ENCODE measurements at places on chromosomes 3 and 15.

GRCh38 chr3:188491276-188491687 lies 337.3 kb downstream of the LPP start:
- no peak for DNase-seq

- no peak for DNase-seq
Measured at GRCh38 chr15:49023354-49023753, 22.9 kb downstream of the SECISBP2L start.

DNA sequence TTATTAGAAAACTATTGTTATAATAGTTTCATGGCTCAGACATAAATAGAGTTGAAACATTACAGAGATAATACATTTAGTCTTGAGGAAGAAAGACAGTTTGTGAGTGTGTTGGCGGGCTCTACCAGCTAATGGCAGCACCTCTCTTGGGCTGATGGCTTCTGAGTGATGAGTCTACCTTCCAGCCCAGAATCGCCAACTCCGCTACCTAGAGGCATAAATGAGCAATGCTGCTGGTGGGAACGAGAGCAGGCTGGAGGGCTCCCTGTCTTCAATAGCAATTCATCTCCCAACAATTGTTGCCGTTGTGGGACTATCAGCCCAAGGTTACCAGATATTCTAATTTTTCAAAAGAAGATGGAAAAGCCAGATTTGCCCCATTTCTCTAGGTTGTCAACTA lies 388.7 kb downstream of the FOXP1 start:
- DNase-seq: no peak

GRCh38 chr3:159380891-159381290 lies 579.0 kb downstream of the MFSD1 start:
- DNase-seq: no peak

GRCh38 chr15:73989001-73989798 lies 2.9 kb downstream of the STOML1 start:
- DNase-seq: no peak

GRCh38 chr3:191198480-191198879 lies 561 bp upstream of the OSTN start:
- DNase-seq: no peak

DNA sequence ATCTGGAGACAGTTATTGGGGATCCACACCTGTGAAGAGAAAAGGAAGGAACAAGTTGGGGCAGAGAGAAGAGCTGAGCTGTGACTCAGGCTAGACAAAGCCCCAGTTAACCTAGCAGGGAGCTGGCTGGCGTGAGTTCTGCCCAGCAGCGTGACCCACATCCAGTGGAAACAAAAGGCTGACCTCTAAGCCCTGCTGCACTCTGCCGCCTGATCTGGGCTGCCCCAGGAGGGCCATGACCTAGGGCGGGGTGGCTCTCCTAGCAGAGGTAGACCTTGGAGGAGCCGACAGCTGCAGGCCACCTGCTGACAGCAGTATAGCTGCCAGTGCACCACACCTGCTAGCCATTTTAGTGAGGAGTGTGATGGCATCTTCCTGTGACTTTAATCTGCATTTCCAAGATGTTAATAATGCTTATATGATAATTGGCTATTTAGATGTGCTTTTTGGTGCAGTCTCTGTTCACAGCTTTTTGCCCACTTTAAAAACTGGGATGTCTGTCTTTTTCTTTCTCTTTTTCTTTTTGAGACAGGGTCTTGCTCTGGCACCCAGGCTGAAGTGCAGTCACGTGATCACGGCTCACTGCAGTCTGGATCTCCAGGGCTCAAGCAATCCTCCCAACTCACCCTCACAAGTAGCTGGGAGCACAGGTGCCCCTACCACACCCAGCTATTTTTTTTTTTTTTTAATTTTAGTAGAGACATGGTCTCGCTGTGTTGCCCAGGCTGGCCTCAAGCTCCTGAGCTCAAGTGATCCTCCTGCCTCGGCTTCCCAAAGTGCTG lies 78.1 kb downstream of the LSM3 start:
- DNase-seq: no peak

DNA sequence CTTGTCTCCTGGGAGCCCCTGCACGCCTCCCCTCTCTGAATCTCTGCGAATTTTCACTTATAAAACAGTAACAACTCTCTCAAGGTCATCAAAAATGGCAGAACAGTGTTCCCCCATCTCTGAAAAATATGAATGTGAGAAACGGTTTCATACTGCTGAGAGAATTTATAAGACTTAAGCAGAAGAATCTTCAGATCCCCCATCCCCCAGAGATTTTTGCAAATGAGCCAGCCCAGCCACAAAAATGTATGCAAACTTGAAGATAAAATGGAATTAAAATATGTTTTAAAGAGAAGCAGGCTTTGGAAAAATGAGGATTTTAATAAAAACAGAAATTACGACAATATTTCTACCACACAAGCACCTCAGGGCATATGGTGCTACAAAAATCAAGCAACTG lies 173.0 kb downstream of the STT3B start:
- DNase-seq: no peak

- no peak for DNase-seq
Measured at GRCh38 chr15:33021806-33022389, 172.6 kb downstream of the FMN1 start.

GRCh38 chr3:32399030-32399620 lies 7.5 kb downstream of the CMTM7 start:
- DNase-seq: no peak

GRCh38 chr3:25781145-25781757 lies 2.0 kb downstream of the NGLY1 start:
- no peak for DNase-seq

GRCh38 chr3:107987036-107987939 lies 103.5 kb downstream of the CD47 start:
- DNase-seq: no peak

DNA sequence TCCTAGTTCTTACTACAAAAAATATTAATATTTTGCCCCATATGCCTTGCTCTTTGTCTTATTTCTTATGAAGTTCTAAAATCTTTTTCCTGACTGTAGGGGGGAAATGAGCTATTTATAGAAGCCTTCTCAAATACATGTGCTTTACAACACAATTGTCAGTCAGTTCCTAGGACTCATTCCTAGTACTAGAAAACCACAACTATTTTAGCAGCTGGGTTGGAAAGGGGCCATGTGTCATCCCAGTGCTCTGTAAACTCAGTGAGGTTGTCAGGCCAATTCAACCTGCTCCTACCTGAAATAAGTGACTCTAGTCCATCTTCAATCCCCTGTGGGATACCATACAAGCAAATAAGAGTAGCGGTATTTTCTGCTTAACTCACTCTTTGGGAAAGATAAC lies 153.8 kb downstream of the ULK4 start:
- DNase-seq: no peak

GRCh38 chr15:90036806-90037510 lies 35.8 kb downstream of the ZNF710 start:
- DNase-seq: no peak

- no peak for DNase-seq
Measured at GRCh38 chr15:40095371-40096093, 13.1 kb downstream of the BMF start.

- DNase-seq: no peak
Measured at GRCh38 chr15:89132611-89133507, 44.6 kb downstream of the ABHD2 start.

- no peak for DNase-seq
Measured at GRCh38 chr15:58401276-58401675, 30.5 kb upstream of the LIPC start.

DNA sequence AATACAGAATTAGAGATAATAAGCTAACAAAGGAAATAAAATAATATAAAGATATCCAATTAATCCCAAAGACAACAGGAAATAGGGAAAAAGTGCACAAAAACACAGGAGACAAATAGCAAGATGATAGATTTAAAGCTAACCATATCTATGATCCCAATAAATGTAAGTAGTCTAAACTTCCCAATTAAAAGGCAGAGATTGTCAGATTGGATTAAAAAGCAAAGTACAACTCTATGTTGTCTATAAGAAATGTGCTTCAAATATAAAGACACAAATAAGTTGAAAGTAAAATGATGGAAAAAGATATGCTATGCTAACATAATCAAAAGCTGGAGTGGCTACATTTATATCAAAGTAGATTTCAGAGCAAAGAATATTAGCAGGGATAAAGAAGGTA lies 133.1 kb upstream of the ATP2B2 start:
- no peak for DNase-seq

- DNase-seq: no peak
Measured at GRCh38 chr3:183699238-183699947, 1.8 kb downstream of the YEATS2 start.

DNA sequence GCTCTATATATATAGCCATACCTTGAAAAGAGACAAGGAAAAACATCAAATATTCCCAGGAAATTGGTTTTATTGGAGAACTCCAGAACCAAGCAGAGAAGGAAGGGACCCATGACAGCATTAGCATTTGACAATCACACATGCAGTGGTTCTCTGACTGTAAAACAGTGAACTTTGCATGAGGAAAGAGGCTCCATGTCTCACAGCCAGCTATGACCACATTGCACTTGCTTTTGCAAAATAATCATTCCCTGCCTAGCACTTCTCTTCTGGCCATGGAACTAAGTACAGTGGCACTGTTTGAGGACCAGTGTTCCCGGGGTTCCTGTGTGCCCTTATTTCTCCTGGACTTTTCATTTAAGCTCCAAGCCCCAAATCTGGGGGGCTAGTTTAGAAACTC lies 85.5 kb downstream of the TGFBR2 start:
- DNase-seq: no peak

DNA sequence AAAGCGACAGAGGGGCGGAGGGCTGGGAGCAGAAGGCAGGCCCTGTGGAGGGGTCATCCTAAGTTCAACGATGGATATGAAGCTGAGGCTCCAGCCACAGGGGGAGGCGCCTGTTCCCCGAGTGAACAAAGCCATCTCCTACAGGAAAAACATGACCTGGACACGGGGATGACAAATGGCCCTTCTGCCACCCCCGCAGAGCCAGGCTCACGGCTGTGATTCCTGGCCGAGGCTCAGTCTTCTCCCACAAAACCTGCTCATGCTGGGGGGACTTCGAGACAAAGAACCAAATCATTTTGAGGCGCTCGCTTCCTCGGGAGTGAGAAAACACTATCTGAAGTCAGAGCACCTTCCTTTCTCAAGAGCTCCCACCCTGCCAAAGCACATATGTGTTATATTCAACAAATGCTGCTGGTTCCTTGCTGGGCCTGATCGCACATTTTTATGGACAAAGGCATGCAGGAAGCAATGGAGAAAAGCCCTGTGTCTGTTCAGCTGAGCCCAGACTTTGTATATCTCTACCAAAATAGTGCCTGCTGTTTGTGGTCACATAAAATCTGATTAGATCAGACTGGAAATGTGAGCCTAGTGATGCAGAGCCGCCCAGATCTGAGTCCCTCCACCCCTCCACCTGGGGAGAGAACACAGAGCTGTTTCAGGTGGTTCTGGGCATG lies 5.6 kb downstream of the RBP1 start:
- no peak for DNase-seq

- DNase-seq: no peak
Measured at GRCh38 chr15:100895721-100896120, 16.1 kb downstream of the ALDH1A3 start.

DNA sequence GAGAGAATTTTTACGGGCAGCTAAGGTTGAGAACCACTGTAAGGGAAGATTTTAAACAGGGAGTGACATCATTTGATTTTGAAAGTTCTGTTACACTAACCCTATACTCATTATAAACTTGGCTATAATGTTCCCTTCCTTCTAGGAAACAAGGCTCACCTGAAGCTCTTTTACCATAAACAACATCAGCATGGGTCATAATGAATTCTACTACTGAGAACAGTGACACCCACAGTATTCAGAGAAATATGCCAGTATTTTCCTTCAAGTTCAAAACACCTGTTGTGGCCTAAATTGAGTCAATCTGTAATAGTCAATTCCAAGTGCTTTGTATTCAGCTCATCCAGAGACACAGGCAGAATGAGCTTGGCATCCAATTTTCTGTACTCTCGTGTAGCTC lies 175.3 kb upstream of the STT3B start:
- no peak for DNase-seq

GRCh38 chr3:40731445-40731844 lies 206.7 kb downstream of the ZNF621 start:
- no peak for DNase-seq

GRCh38 chr3:81255463-81255862 lies 506.0 kb downstream of the GBE1 start:
- DNase-seq: no peak

- no peak for DNase-seq
Measured at GRCh38 chr15:39584266-39584659, 3.4 kb downstream of the THBS1 start.

DNA sequence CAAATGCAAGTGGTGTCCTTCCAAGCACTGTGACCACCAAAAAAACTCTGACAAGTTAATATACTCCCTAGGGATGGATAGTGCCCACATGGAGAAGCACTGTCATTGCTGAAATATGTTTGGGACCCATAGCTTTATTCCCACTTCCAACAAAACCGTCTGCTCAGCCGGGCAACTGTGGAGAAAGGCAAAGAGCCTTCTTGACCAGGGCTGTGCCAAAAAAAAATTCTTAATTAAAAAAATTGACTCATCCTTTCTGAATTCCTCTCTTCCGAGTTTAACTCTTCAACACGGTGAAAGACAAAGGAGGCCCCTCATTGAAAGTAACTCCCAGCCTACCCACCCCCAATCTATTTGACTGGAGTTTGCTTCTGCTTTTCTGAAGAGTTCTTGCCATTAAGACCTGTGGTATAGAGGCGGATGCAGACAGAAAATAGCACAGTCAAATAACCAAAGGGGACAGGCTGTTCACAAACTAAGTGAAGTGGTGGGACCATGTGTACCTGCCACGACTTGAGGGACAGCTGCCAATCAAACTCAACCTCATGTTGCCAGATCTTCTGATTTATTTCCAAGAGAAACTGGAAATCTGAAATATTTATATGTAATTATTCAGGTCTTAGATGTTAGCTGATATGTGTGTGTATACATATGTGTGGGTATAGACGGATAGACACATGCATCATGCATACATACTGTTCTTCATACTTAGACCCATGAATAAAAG lies 135.4 kb upstream of the PFN2 start:
- no peak for DNase-seq

- no peak for DNase-seq
Measured at GRCh38 chr3:76245073-76245472, 459.7 kb upstream of the ZNF717 start.

DNA sequence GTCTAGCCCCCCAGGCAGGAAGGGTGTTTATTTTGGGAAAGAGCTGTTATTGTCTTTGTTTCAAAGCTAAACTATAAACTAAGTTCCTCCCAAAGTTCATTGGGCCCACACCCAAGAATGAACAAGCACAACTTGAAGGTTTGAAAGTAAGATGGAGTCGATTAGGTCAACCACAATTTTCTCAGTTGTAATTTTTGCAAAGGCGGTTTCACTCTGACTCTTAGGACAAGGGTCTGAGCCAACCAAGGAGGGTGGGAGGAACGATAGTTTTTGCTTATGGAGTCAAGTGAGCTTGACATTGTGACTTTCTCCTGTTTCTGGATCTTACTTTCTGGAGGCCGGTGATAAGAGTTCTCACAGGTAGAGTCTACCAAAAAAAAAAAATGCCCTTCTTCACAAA lies 5.8 kb upstream of the ZNF770 start:
- DNase-seq: no peak

DNA sequence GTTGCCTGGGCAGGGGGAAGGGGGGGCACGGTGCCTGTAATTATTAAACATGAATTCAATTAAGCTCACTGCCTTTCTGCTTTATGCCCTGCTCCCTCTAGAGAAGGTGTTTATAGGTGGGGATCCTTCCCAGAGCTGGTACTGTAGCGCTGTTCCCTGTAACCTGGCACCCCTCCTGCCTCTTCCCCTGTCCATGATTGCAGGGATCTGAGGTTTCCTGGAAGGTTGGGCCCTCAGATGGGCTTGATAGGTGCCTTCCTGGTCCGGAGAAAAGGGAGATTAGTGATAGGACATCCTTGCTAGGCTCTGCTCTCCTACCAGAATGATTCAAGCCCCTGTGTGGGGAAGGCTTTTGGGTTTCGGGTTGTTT lies 2.1 kb upstream of the FAM131A start:
- DNase-seq: no peak
